Left ventricle myocardium inferior (tissue), 1 donor: ENCODE measurements at places on chromosomes 7 and 10. TPM values are rescaled to one million over a fixed set of nuclear protein-coding genes. Genes with fewer than 3 reads are reported as not detected.

DNA sequence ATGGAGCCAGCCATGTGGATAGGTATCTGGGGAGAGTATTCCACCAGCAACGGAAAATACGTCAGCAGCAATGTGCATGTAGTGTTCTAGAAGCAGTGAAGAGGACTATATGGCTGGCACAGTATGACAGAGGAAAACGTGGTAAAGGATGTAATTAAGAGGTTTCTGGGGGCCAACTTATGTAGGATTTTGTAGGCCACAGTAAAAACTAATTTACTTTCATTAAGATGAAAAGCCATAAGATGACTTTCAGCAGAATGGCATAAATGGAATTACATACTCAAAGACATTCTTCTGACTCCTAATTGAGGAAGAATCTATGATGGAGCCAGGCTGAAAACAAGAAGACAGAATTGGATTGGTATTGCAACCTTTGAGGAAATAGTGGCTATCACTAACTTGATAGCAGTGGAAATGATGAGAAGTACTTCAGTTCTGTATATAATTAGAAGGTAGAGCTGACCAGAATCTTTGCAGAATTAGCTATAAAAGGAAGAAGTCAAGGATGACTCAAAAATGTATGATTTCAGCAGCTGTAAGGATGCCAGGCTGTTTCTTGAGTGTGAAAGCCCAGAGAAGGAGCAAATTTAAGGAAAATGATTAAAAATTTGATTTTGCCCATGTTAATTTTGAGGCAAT, 156.7 kb downstream of the MBL2 start:
- H3K27ac ChIP-seq, result no peak overlapping the region

DNA sequence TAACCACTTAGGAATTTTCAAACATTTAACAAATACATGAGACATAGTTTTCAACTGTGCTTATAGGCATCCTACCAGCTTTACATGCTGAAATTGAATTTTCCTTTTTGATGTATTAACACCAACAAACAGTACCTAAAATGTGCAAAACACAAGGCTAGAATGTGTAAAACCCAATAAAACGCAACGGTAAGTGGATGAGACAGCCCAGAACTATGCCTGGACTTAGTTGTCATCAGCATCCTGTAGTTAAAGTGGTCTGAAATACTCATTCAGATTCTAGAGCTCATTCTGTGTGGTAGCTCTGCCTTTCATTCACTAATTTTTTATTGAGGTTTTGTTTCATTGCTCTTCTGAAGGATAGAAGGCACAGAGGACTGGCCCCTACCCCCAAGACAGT, 137.1 kb downstream of the BMPER start:
- no peaks in the 10 kb centered on the region for H3K27me3 ChIP-seq
- H3K27ac ChIP-seq, result no peak overlapping the region
- H3K36me3 ChIP-seq, result no peaks in the 10 kb centered on the region
- no peak for DNase-seq
- H3K4me1 ChIP-seq, result no peaks in the 10 kb centered on the region

Gene PAPSS2
- total RNA-seq, result 10.6 TPM

DNA sequence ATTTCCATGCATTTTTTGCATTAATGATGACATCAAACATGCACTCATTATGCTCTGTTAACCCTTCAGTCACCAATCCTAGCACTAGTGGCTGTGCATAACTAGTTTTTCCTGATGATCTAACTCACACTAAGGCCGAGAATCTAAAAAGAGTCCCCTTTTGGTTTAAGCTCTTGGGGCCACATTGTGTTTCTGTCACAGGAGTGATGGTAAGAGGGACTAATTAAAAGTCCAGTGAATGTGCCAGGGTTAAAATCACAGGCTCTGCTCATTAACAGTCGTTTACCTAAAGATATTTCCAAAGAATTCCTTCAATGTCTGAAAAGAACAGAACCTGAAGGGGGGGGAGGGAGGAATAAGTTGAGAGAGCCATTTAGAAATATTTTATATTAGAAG, 359.0 kb upstream of the ANKRD30A start:
- H3K4me1 ChIP-seq, result no peaks in the 10 kb centered on the region
- no peaks in the 10 kb centered on the region for H3K27me3 ChIP-seq
- no peak overlapping the region for H3K27ac ChIP-seq
- no peak overlapping the region for H3K4me3 ChIP-seq
- no peak for DNase-seq

GRCh38 chr7:134546955-134547354, 2.0 kb upstream of the AKR1B15 start:
- H3K36me3 ChIP-seq, result no peaks in the 10 kb centered on the region
- H3K27me3 ChIP-seq, result peaks cover 7% of the 10 kb centered on the region
- no peak overlapping the region for H3K27ac ChIP-seq
- no peak for DNase-seq
- H3K4me1 ChIP-seq, result peaks cover 6% of the 10 kb centered on the region

Gene CLCN1
- total RNA-seq, result not detected

DNA sequence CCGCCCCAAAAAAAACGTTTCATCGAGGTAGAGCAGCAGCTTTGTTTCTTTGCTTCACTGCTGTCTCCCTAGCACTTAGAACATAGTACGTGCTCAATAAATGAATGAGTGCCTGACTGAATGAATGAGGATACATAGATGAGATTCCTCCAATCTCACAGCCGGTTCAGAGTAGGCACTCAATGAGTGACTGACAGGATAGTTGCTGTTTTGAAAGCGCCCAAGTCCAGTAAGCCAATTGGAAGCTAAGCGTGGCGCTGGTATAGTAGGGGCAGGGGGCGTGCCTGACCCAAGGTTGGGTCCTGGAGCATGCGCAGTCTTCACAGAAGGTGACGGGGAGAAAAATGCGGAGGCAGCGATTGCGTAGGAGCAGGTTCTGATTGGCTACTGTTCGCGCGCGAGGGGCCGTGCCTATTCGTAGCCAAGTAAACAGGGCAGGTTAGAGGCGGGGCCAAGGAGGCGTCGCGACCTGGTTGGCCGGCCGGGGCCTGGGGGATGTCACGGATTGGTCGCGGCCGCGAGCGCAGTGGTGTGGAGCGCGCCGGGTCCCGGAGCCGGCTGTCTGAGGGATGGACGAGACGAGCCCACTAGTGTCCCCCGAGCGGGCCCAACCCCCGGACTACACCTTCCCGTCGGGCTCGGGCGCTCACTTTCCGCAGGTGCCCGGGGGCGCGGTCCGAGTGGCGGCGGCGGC, at the start of gene PI4K2A:
TSS of gene PI4K2A (plus strand) at position 498 of the 694 bp plus-strand sequence. CDS start at position 570, 72 bp downstream.
- no peaks in the 10 kb centered on the region for H3K27me3 ChIP-seq
- H3K36me3 ChIP-seq, result peaks cover 11% of the 10 kb centered on the region
- peak; percentile 99 for DNase-seq
- peak within 1 kb of the TSS; percentile 85 for H3K27ac ChIP-seq
- H3K4me1 ChIP-seq, result peaks cover 21% of the 10 kb centered on the region

Gene GIMAP6
- total RNA-seq, result 24.3 TPM

DNA sequence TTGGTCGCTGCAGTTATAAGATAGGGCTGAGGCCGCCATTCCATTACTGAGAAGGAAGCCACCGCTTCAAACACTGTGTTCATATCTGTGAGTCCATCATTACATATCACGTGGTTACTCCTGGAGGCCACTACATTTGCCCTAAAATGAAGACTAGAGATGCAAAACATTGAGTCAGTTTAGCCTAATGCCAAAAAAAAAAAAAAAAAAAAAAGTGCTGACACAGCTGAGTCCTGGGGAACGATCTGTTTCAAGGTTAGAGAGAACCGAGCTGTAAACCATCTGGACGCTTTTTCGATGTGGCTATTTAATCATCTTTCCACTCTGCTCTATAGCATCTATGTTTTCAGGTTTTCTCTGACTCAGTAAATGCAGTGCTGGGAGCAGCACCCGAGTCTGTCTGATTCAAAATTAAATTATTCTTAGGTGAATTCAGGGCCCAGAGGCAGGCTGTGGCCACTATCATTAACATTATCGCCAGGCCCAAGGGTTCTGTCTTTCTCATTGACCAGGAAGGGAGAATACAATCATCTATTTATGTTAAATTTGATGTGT, 449.1 kb downstream of the PAXIP1 start:
- no peaks in the 10 kb centered on the region for H3K27me3 ChIP-seq
- H3K4me3 ChIP-seq, result no peak overlapping the region
- no peak for DNase-seq
- no peak overlapping the region for H3K27ac ChIP-seq
- H3K36me3 ChIP-seq, result no peaks in the 10 kb centered on the region
- no peaks in the 10 kb centered on the region for H3K4me1 ChIP-seq

GRCh38 chr10:60029475-60029874, 123.1 kb upstream of the CCDC6 start:
- no peak overlapping the region for H3K4me3 ChIP-seq
- H3K27ac ChIP-seq, result no peak overlapping the region
- DNase-seq, result no peak
- no peaks in the 10 kb centered on the region for H3K36me3 ChIP-seq
- H3K27me3 ChIP-seq, result no peaks in the 10 kb centered on the region

- no peaks in the 10 kb centered on the region for H3K27me3 ChIP-seq
- H3K4me3 ChIP-seq, result no peak overlapping the region
- no peak for DNase-seq
Observed at GRCh38 chr7:19269301-19269700, 124.1 kb upstream of the FERD3L start.

DNA sequence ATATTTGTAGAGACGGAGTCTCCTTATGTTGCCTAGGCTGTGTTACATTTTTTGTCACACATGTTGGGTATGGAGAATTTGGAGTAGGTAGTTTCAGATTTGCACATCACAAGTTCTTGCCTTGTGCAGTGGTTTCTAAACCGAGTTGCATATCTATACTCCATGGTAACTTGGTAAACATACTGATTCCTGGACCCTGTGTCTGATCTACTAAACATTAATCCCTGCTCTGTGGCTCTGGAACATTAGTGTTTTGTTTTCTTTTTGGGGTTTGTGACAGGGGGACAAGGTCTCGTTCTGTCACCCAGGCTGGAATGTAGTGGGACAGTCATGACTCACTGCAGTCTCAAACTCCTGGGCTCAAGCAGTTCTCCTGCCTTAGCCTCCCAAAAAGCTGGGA, 24.7 kb downstream of the AUTS2 start:
- no peaks in the 10 kb centered on the region for H3K36me3 ChIP-seq
- no peak overlapping the region for H3K4me3 ChIP-seq
- DNase-seq, result no peak
- no peak overlapping the region for H3K27ac ChIP-seq
- H3K4me1 ChIP-seq, result peaks cover 17% of the 10 kb centered on the region
- H3K27me3 ChIP-seq, result no peaks in the 10 kb centered on the region

Gene GTF2IRD1
- 15.8 TPM for total RNA-seq

Gene CLDN15
- total RNA-seq, result 2.2 TPM

- no peaks in the 10 kb centered on the region for H3K27me3 ChIP-seq
- no peaks in the 10 kb centered on the region for H3K4me1 ChIP-seq
- H3K36me3 ChIP-seq, result no peaks in the 10 kb centered on the region
- no peak overlapping the region for H3K27ac ChIP-seq
Observed at GRCh38 chr7:106552645-106553445, 108.1 kb downstream of the CCDC71L start.

Gene LRRN3
- 7.4 TPM for total RNA-seq

Gene MEIG1
- not detected for total RNA-seq

GRCh38 chr10:43735907-43736306, 87.2 kb upstream of the ZNF32 start:
- H3K4me1 ChIP-seq, result no peaks in the 10 kb centered on the region
- H3K4me3 ChIP-seq, result no peak overlapping the region
- H3K27ac ChIP-seq, result no peak overlapping the region
- DNase-seq, result no peak
- H3K36me3 ChIP-seq, result no peaks in the 10 kb centered on the region

DNA sequence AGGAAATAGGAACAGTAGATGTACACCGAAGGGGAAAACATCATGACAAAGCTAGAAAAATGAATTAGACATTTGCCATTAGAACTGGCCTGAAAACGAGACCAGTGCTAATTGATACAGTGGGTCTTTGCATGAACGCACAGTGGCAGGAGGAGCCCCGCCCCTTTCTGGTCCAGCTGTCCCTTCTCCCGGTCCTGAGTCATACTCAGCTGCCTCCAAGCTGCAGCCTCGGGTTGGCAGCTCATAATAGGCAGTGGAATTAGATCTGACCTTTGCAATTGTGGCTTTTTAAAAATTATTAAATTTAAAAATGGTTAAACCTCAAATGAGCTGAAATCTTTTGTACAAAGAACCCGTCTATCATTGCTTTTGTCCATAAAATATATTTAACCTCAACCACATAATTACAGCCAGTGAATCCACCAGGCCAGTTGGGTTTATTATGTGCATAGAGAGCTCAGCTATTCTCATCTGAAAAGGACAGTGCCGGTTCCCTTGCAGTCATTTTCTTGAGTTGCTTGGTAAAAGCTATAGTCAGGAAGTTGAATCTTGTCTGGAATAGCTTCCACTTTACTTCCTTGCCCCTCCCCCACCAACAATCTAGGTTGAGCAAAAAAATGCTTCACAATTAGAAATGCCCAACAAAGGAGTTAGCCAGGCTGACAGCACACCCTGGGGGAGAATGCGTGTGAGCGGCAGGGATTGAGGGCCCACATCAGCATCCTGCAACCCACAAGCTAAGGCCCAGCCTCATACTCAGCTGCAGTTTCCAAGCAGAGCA, 147.1 kb downstream of the BUB3 start:
- no peaks in the 10 kb centered on the region for H3K4me1 ChIP-seq
- no peak overlapping the region for H3K27ac ChIP-seq
- H3K36me3 ChIP-seq, result no peaks in the 10 kb centered on the region
- H3K27me3 ChIP-seq, result no peaks in the 10 kb centered on the region
